NCI-H1436 (cell line): ENCODE measurements at places on chromosomes 7 and 10.

- DNase-seq: no peak
Measured at GRCh38 chr10:108901781-108902618, 1021.3 kb downstream of the XPNPEP1 start.

GRCh38 chr7:140526787-140527664, 47.7 kb upstream of the MKRN1 start:
- DNase-seq: no peak

DNA sequence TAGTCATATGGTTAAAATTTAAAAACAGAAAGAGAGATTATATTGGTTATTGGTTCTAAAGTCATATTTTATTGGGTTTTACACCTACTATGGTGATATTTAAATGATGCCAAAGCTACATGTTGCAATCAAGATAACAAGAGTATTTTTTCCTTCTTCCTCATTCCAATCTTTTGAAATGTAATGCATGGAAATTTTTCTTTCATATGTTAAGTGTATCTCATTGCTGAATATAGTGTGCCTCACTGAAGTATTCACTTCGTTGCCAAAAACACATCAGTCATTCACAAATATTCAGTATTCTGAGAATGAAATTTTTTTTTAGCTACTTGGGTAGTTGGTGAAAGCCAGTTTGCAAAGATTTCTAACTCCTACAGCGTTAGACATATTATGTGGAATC, 19.5 kb downstream of the HDAC9 start:
- DNase-seq: no peak

- DNase-seq: no peak
Measured at GRCh38 chr7:47677664-47678063, 95.8 kb upstream of the TNS3 start.

DNA sequence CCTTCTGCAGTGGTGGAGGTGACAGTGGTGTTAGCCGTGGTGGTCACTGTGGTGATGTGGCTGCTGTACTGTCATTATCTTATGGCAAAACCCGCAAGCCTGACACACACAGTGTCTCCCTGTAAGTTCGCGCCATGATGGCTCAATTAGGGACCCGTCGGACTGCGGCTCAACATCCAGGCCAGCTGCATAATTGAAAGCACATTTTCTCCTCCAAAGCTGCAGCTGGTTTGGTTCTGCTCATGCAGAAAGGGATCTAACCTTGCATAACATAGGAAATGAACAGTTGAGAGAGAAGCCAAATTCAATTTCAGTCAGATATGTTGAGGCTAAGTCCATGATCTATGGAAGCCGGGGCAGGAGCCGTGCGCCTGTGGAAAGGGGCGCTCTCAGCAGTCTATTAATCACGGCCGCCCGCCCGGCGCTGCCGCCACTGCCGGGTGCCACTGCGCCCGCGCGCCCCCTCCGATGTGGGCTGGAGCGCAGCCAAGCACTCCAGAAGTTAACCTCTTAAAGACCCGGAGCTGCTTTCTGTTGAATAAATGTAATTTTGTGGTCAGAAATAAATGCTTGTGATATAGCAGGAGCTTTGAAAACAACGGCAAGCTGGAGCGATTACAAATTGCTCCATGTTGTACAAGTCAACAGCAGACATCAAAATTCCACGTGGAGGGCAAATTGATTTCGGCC, 227.7 kb downstream of the CUX1 start:
- no peak for DNase-seq

DNA sequence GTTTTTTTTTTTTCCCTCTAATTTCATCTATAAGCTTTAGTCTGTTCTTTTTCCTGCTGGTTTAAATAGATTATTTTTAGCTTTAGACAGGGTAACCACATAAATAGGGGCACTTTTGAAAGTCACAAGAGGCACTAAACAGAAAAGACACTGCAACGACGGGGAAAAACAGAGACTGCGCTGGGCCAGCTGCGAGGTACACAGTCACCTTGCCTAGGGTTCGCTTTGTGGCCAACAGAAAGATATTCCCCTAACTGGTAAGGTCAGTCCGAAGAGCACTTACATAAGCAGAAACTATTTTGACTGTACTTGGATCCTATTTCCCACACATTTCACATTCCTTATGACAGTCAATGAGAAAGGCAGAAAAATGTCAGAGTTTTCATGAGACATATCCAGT, 175.6 kb upstream of the PHF14 start:
- DNase-seq: no peak

DNA sequence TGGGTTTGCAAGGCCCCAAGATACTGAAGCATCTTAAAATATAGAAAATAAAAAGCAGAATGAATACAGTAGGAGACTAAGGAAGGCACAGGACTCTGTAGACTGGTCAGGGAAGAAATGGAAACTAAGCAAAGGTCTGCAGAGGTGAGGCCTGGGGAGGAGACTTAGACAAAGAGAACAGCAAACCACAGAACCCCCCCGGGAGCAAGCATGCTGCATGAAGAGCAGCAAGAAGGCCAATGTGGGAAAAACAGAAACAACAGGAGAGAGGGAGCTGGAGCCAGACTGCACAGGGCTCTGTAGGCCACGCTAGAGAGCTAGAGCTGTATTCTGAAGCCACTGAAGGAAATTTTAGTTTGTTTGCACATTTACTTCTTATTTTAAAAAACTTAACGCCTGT, 45.7 kb upstream of the ARID5B start:
- DNase-seq: no peak

- no peak for DNase-seq
Measured at GRCh38 chr10:48287417-48288391, 13.2 kb upstream of the FRMPD2 start.

- no peak for DNase-seq
Measured at GRCh38 chr10:24574578-24575155, 149.0 kb downstream of the ARHGAP21 start.

DNA sequence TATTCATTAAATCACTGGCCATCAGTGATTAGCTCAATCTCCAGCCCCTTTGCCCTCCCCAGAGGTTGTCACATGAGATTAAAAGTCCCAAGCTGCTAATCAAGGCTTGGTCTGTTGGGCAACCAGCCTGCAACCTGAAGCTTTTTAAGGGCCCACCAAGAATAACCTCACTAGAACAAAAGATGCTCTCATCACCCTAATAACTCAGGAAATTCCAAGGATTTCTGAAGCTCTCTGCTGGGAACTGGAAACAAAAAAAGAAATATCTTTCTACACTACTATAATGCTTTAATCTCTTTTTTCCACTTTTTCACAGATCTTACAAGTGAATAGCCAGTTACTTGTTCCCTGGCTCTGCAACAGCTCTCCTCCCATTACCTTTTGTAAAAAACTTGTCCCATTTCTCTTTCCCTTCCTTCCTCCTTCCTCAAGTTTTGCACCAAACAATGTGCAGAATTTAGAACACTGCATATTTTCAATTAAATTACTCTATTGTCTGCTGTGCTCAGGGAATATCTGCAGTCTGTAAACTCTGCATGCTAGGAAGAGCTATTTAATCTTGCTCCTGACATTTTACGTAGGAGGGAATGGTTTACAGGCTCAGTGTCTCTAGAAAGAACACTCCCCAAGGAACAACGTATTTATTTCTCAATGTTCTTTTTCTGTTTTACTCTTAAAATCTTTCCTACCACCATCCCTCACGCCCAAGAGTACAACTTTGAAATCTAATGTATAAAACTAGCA, 169.1 kb downstream of the IMMP2L start:
- DNase-seq: no peak

GRCh38 chr7:93004906-93005305, 112.9 kb downstream of the SAMD9 start:
- DNase-seq: no peak

DNA sequence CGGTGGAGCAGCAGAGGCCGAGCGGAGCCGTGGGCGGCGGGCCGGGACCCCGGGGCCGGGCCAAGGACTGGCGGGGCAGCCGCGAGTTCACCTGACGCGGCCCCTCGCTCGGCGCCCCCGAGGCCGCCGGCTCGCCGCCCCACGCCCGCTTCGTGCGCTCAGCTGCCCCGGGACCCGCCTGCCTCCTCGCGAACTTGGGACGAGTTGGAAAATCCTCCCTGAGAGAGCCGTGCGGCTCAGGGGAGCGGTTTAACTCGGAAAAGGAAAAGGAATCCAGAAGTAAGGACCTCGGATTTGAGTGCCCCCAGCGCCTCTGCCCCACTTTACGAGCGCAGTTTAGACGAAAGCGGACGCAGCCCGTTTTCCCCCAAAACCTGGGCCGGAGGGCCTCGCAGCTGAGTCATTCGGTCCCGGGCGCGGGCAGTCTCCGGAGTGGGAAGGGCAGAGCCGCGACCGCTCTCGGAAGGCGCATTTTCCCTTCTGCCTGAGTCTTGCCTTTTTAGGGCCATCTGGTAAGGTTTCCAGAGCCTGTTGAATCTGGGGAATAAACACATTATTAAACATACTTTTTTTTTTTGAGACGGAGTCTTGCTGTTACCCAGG, 744 bp downstream of the CREM start:
- peak; percentile 20 for DNase-seq

- no peak for DNase-seq
Measured at GRCh38 chr10:117677239-117677638, 134.7 kb downstream of the EMX2 start.

- no peak for DNase-seq
Measured at GRCh38 chr7:51354897-51355296, 38.3 kb upstream of the COBL start.

GRCh38 chr7:155291045-155291530, 6.6 kb upstream of the INSIG1 start:
- DNase-seq: no peak

DNA sequence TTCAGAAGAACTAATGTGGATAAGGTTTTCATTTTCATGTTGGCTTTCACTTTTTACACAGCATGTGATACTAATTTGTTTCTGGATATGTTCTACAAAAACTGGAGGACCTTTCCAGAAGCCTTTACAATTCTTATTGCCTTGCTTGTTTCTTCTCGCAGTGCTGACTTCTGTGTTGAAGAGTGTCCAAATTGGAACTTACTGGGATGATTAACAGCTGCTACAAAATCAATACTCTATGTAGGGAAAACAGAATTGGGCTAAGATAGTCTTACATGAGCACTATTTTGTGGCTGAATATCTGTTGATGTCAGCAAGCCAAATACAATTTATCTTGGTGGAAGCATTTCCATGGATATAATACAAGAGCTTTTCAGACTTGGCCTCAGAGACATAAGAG, 351.2 kb downstream of the DGKB start:
- DNase-seq: no peak

- no peak for DNase-seq
Measured at GRCh38 chr7:6274743-6275142, 2.3 kb upstream of the CYTH3 start.

DNA sequence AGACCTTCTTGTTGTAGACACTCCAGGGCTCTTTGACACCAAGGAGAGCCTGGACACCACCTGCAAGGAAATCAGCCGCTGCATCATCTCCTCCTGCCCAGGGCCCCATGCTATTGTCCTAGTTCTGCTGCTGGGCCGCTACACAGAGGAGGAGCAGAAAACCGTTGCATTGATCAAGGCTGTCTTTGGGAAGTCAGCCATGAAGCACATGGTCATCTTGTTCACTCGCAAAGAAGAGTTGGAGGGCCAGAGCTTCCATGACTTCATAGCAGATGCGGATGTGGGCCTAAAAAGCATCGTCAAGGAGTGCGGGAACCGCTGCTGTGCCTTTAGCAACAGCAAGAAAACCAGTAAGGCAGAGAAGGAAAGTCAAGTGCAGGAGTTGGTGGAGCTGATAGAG, 5.5 kb downstream of the GIMAP7 start:
- DNase-seq: no peak

- no peak for DNase-seq
Measured at GRCh38 chr7:88184848-88185304, 35.0 kb downstream of the SRI start.

- no peak for DNase-seq
Measured at GRCh38 chr7:106015381-106016218, 52.5 kb downstream of the CDHR3 start.

DNA sequence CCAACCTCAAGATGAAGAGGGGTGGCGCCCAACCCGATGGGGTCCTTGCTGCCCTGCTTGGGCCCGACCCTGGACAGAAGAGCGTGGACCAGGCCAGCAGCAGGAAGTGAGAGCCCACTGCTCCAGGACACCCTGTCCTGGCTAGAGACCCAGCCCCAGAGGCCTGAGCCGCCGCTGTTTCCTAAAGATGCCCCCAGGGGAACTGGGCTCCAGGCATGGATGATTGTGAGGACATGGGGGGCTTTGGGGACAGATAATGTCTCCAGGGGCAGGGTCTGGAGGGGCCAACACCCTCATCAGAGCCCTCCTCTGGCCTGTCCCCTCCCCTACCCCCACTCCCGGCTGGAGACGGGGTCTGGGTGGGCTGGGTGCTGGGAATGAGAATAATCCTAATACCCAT, 71.7 kb downstream of the MYL10 start:
- DNase-seq: no peak

DNA sequence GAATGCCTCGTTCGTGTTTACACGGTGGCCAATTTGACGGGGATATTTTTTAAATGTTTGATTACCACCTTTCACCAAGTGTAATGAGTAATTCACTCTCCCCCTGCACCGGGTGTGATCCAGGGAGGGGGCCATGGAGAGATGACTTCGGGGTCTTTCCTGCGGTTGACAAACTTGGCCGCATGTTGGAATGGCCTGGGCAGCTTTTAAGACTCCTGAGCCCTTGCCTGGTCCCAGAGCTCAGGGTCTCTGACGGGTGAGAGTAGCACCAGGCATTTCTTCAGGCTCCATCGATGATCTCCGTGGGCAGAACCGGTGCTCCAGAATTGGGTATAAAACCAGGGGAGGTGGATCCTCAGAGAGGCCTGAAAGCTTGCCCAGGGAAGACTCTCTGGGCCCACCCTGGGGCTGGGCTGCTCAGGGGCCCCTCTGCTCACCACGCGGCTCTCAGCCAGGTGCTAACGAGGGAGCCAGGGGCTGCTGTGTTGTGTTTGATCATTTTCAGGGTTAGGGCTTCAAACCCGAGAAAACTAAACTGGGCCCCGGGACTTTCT, 882 bp downstream of the ZNF282 start:
- no peak for DNase-seq

- no peak for DNase-seq
Measured at GRCh38 chr7:157297185-157297584, 39.6 kb upstream of the DNAJB6 start.

- DNase-seq: no peak
Measured at GRCh38 chr7:155848691-155849669, 36.7 kb upstream of the SHH start.

GRCh38 chr7:41048771-41049170, 654.1 kb downstream of the INHBA start:
- no peak for DNase-seq
